ENCODE measurements at places on chromosomes 2 and 18. TPM values are rescaled to one million over a fixed set of nuclear protein-coding genes. Genes with fewer than 3 reads are reported as not detected.

REG3A gene
- not detected for total RNA-seq

NEURL3 gene
- 0.23 TPM for total RNA-seq

OR6B2 gene
- not detected for total RNA-seq

CHRND gene
- not detected for total RNA-seq

BABAM2 gene
- 37.4 TPM for total RNA-seq

ITGA6 gene
- 80.9 TPM for total RNA-seq

ASB3 gene
- 29.3 TPM for total RNA-seq

Data from T-cell (primary cell).